Ovary (tissue), 10 donors: ENCODE measurements at places on chromosomes 5 and 9. TPM values are rescaled to one million over a fixed set of nuclear protein-coding genes. Genes with fewer than 3 reads are reported as not detected.
A peak's percentile ranks its signal among the peaks of the same experiment; 100 is the strongest.

DNA sequence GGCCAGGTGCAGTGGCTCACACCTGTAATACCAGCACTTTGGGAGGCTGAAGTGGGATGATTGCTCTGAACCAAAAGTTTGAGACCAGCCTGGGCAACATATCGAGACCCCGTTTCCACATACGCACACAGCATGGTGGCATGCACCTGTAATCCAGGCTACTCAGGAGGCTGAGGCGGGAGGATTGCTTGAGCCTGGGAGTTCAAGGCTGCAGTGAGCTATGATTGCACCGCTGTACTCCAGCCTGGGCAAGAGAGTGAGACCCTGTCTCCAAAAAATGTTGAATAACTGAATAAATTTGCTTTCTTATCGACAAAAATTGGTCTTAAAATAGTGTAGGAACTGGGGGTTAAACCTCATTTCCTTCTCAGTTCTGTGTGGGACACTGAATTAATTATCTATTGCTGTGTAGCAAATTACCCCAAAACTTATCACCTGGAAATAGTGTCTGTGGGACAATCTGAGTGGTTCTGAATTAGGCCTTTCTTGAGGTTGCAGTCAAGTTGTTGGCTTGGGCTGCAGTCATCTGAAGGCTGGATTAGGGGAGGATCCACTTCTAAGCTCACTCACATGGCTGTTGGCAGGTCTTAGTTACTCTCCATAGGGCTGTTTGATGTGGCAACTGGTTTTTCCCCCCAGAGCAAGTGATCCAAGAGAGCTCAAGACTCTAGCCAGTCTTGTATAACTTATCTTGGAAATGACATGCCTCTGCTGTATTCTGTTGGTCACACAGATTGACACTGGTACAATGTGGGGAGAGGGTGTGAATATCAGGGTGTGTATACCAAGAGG is 2.0 kb downstream of the SNX30 start:
- DNase-seq = no peak
- H3K27me3 ChIP-seq = no peaks in the 10 kb centered on the region
- H3K36me3 ChIP-seq = no peaks in the 10 kb centered on the region

DNA sequence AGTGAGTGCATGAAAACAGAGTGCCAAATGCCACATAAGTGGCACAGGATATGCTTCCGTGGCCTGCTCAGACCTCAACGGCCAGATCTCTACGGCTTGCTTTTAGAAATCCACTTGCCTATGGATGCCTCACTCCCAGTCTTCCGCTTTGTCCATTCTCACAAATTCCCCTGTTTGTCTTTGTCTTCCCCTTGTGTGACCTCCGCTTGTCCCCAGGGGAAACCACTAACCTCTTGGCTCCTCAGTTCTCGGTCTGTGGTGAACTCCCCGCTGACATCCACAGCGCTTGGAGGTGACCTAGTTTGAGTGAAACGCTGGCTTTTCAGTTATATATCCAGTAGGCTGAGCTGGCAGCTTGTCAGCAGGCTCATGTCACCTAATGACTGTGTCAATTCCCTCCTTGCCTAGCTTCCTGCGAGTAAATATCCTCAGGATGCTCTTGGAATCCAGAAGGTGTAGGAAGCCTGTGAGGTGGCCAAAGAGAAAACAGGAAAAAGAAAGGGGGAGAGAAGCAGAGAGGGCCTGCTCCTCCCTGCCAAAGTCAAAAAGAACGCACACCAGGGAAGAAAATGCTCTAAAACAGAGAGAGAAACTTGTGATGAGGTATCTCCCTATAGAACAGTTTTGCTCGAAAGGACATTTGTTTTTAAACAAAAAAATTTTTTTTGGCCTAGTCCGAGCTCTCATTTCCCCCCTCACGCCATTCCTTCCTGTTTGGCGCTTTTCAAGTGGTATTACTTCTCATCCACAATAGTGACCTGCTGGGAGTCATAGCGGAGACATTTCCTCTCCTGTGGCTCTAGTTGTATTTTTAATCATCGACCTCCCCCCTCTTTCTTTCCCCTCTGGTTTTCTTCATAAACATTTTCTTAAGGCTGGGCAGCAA is 101.6 kb upstream of the SPRY4 start:
- no peaks in the 10 kb centered on the region for H3K4me1 ChIP-seq
- no peak overlapping the region for H3K27ac ChIP-seq
- H3K4me3 ChIP-seq = no peak overlapping the region
- H3K36me3 ChIP-seq = no peaks in the 10 kb centered on the region

DNA sequence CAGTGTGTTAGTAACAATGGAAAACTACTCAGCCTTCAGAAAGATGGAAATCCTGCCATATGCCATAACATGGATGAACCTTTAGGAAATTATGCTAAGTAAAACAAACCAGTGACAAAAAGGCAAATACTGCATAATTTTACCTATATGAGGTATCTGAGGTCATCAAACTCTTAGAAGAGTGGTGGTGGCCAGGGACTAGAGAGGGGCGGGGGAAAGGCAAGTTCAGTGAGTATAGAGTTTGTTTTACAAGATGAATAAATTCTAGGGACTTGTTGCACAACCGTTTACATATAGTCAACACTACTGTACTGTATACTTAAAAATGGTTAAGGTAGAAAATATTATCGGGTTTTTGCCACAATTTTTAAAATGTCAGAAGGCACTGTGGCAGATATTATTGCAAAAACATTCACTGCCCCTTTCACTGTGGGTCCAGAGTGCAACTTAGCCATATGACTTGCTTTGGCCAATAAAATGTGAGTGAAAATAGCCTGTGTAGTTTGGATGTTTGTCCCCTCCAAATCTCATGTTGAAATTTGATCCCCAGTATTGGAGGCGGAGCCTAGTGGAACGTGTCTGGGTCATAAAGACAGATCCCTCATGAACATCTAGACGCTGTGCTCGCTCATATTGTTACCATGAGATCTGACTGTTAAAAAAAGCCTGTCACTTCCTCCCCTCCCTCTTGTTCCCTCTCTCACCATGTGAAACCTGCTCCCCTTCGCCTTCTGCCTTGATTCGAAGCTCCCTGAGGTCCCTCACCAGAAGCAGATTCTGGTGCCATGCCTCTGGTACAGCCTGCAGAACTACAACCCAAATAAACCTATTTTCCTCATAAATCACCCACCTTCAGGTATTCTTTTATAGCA is 9.5 kb downstream of the ZNF367 start:
- H3K4me1 ChIP-seq = no peaks in the 10 kb centered on the region
- no peaks in the 10 kb centered on the region for H3K36me3 ChIP-seq
- DNase-seq = no peak
- H3K4me3 ChIP-seq = no peak overlapping the region

DNA sequence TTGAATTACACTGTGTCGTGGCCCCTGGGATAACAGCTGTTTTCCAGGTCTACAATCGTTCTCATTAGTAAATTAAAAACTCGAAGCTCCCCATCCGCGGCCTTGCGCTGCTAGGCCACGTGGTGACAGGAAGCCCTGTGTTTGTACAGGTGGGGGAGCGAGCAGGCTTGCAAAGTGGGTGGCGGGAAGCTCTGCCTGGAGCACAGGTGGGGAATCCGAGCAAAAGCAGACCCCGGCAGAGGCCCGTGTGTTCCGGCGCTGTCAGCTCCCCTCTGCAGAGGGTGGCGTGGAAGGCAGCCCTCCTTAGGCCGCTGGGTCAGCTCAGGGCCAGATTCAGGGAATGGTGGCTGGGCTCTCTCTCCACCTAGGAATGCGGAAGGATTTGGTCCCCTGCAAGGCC is 59.5 kb upstream of the ERCC6L2 start:
- DNase-seq = no peak
- H3K4me1 ChIP-seq = peaks cover 6% of the 10 kb centered on the region
- H3K27me3 ChIP-seq = no peaks in the 10 kb centered on the region
- H3K36me3 ChIP-seq = no peaks in the 10 kb centered on the region

DNA sequence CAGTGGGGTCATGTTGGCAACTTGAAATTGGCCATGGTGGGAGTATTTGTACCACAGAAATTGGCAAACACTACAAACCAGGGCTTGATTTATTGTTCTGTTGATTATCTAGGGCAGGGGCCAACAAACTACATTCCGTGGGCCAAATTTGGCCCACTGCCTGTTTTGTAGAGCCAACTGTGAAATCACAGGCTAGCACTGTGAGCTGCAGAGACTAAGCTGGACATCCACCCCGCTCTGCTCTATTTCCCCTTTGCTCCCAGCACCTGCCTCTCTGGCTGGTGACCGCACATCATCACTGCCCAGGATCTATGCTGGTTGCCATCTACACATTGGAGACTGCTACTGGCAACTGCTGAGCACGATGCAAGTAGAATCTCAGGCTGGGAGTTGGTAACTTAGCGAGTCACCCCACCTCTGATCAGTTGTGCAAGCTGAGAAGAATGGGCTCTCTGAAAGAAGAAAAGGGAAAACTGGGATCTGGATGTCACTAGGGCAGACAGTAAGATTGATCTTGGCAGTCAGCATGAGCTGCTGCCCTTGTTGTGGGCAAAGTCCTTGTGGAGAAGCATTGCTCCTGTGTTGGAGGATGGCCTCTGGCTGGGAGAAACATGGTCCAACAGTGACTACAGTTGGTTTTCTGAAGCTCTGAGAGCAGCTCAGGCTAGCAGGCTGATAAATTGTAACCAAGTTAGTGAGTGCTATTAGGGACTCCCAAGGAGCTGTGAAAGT is 144.7 kb upstream of the RAD23B start:
- no peak overlapping the region for H3K4me3 ChIP-seq
- no peak for DNase-seq
- H3K36me3 ChIP-seq = no peaks in the 10 kb centered on the region
- no peaks in the 10 kb centered on the region for H3K27me3 ChIP-seq
- H3K27ac ChIP-seq = no peak overlapping the region

DNA sequence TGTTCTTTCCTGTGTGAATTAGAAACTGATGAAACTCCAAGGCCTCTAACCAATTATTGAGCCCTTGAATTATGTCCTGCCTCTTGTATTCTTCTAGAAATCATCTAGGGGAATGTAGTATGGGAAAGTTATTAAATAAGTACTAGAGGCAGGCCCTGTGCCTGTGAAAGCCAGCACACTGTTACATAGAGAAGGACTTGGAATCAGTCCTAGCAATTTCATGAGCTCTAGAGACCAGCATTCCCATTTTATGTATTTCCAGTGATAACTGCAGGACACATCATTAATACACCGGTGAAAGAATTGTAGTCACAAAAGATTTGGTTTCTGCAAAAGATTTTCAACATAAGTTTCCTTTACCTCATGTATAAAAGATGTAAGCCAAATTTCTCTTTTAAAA is 168.5 kb upstream of the VLDLR start:
- H3K27me3 ChIP-seq = no peaks in the 10 kb centered on the region
- no peak overlapping the region for H3K4me3 ChIP-seq
- no peaks in the 10 kb centered on the region for H3K36me3 ChIP-seq
- no peaks in the 10 kb centered on the region for H3K4me1 ChIP-seq
- DNase-seq = no peak
- no peak overlapping the region for H3K27ac ChIP-seq

DNA sequence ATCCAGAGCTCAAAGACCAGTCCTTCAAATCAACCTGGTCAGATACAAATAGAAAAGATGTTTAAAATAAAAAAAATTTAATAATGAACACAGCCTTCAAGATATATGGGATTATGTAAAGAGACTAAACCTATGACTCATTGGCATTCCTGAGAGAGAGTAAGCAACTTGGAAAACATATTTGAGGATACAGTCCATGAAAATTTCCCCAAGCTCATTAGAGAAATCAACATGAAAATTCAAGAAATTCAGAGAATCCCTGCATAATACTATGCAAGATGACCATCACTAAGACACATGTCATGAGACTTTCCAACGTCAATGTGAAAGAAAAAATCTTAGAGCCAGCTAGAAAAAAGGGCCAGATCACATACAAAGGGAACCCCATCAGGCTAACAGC is 512.9 kb upstream of the PTGER4 start:
- H3K27ac ChIP-seq = no peak overlapping the region
- no peak for DNase-seq
- no peak overlapping the region for H3K4me3 ChIP-seq
- no peaks in the 10 kb centered on the region for H3K4me1 ChIP-seq
- no peaks in the 10 kb centered on the region for H3K27me3 ChIP-seq

DNA sequence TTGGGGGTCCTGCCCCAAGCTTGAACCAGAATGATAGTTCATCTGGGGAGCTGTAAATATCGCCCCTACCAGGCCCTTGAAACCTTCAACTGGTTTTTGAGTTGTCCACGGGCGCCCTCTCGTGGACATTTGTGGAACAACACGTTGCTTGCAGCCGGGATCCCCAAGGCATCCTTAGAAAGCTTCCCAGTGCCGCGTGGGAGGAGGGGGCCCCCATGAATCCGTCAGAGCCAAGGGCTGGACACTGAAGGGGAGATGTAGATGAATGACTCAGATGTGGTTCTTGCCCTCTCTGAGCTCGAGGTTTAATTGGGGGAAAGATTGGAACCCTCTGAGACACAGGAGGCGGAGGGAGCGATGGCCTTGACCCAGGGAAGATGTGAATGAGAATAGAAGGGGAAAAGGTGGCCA is 31.8 kb upstream of the ORM1 start:
- peak; percentile 83 for DNase-seq
- H3K4me3 ChIP-seq = no peak overlapping the region
- H3K27ac ChIP-seq = no peak overlapping the region
- H3K36me3 ChIP-seq = no peaks in the 10 kb centered on the region
- H3K4me1 ChIP-seq = no peaks in the 10 kb centered on the region

- peak; percentile 40 for DNase-seq
- H3K36me3 ChIP-seq = no peaks in the 10 kb centered on the region
- no peak within 1 kb of the TSS for H3K27ac ChIP-seq
- no peak within 1 kb of the TSS for H3K4me3 ChIP-seq
These were observed at the start of gene WWC1 for GRCh38 chr5:168291342-168291963. Gene WWC1, plus strand, starts transcription at chr5:168291645. Its CDS starts 508 bp downstream, at chr5:168292153.

DNA sequence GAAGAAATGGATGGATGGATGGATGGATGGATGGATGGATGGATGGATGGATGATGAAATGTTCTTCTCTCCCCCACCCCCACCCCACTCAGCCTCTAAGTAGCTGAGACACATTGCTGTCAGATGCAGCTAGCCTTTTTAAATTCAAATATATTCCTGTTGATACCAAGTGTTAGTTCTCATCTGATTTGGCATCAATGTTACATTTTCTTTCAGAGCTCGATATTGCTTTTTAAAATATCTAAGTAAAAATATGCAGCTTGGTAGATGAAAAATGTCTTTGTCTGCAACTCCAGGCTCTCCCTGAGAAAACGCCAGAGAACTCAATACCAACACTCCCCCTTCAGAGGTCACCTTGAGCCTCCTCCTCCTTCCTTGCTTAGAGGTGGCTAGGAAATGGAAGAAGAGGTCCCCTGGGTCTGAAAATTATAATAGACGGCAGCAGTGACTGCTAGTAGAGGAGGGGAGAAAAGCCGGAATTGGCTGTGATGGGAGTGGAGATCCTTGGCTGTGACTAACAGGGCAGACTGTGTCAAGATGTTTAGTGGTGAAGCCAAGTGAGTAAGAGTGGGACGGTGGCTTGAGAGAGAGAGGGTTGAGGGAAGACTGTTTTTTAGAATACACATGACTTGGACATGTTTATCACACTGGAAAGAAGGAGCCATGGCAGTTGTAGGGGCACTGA is 156.0 kb downstream of the ZNF462 start:
- no peaks in the 10 kb centered on the region for H3K27me3 ChIP-seq
- no peak for DNase-seq
- H3K4me3 ChIP-seq = no peak overlapping the region
- no peaks in the 10 kb centered on the region for H3K4me1 ChIP-seq
- no peaks in the 10 kb centered on the region for H3K36me3 ChIP-seq

GRCh38 chr9:132610661-132611060 is 28.3 kb downstream of the BARHL1 start:
- no peak overlapping the region for H3K4me3 ChIP-seq
- no peak overlapping the region for H3K27ac ChIP-seq
- DNase-seq = no peak
- H3K36me3 ChIP-seq = no peaks in the 10 kb centered on the region
- H3K27me3 ChIP-seq = no peaks in the 10 kb centered on the region

The GRIN3A gene
- 0.02 TPM for total RNA-seq

The AMBP gene
- total RNA-seq = not detected

The C1QTNF2 gene
- total RNA-seq = 0.74 TPM

The CRB2 gene
- 20.4 TPM for total RNA-seq

The PCDHB11 gene
- 9.2 TPM for total RNA-seq

The OBP2B gene
- not detected for total RNA-seq

The CFAP77 gene
- not detected for total RNA-seq
